Stimulated activated CD8-positive, alpha-beta memory T cell treated with anti-CD3 and anti-CD28 coated beads, Interleukin-12 subunit alpha, Interleukin-12 subunit beta, amount 100 ng/mL, for 1 hour (primary cell): ENCODE measurements at places on chromosomes 6 and 20.
A peak's percentile ranks its signal among the peaks of the same experiment; 100 is the strongest.

GRCh38 chr20:8642247-8642646 is 426.6 kb upstream of the PLCB4 start:
- DNase-seq: no peak

- no peak for DNase-seq
Measured at GRCh38 chr6:91161246-91161645, 574.4 kb upstream of the MAP3K7 start.

DNA sequence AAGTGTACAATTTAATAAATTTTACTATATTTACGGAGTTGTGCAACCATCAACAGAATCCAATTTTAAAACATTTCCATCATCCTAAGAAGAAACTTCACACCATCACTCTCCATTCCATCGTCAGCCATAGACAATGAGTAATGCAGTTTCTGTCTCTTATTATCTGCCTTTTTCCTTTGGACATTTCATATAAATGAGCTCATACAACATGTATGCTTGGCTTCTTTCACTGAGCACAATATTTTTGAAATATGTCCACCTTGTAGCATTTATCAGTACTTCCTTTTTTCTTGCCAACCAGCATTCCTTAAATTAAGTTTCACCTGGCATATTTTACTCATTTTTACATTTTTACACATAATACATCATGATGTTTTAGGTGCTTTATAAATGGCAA is 22.7 kb upstream of the HIVEP1 start:
- DNase-seq: no peak

DNA sequence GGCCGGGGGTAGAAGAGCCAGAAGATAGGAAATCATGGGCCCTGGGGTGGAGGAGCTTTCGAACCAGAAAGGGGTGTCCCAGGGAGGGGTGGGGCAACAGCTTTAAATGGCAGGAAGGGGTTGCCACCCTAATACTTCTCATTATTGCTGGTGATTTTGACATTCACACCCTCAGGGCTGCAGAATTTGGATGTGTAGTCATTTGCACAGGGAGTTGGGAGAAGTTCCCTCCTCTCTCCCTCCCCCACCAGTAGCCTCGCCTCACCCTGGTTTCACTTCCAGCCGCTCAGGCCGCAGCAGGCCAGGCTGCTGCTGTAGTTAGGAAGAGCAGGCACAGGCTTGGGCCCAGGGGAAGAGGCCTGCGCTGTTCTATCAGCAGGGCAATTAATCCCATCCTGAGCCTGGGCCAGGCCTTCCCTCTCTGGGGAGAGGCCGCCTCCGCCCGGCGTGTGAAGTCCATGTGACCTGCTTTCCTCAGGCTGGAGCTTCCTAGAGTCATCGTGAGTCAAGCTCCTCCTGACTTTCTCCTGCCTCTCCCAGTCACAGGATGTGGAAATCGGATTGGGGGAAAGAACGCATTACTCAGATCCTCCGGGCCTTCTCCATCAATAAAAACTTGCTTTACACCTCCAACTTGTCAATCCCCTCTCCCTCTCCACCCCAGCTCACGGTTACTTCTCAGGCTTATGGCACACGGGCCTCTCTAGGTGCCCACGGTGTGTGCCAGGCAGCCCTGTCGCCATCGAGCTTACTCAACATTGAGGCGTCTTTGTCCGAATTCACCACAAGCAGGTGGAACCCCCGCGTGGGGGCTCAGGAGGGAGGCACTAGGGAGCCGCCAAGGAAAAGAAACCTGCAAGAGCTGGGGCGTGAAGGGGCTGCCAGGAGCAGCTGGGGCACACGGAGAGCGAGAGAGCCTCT is 7.8 kb downstream of the ADTRP start:
- no peak for DNase-seq

- no peak for DNase-seq
Measured at GRCh38 chr6:20722455-20722854, 188.2 kb downstream of the CDKAL1 start.

DNA sequence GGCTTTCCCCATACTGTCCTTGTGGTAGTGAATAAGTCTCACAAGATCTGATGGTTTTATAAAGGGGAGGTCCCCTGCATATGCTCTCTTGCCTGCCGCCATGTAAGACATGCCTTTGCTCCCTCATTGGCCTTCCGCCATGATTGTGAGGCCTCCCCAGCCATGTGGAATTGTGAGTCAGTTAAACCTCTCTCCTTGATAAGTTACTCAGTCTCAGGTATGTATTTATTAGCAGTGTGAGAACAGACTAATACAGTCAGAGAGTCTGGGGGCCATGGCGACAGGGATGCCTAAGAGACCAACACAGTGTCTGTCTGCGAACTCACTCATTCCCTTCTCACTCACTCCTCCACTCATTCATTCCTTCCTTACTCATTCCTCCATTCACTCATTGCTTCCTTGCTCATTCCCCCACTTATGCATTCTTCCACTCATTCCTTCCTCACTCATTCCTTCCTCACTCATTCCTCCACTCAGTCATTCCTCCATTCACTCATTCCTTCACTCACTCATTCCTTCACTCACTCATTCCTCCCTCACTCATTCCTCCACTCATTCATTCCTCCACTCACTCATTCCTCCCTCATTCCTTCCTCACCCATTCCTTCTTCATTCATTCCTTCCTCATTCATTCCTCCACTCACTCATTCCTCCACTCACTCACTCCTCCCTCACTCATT is 137.5 kb upstream of the AGPAT4 start:
- DNase-seq: no peak

GRCh38 chr6:37242429-37243052 is 15.0 kb upstream of the TBC1D22B start:
- DNase-seq: no peak

DNA sequence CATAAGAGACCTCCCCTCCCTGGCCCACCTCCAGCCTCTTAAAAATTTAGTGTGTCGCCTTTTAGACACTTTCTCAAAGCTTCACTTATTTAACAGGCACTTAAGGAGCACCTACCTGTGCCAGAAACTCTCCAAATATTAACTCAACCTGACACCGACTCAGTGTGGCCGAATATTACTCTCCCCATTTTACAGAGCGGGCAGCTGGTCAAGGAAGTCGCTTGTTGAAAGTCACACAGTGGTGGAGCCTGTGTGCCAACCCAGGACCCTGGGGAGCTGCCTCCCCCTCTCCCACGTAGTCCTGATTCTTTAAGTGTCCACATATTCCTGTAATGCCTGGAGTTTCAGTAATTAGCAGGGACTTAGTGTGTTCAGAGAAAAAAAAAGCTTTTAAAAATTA is 1.0 kb upstream of the PMEPA1 start:
- DNase-seq: no peak

- no peak for DNase-seq
Measured at GRCh38 chr6:134177236-134177635, 124.8 kb upstream of the SLC2A12 start.

- no peak for DNase-seq
Measured at GRCh38 chr20:22629927-22630326, 45.6 kb upstream of the FOXA2 start.

- peak; percentile 16 for DNase-seq
Measured at GRCh38 chr6:156778454-156779205, 1.5 kb downstream of the ARID1B start.

- DNase-seq: no peak
Measured at GRCh38 chr6:131669891-131670290, 31.3 kb downstream of the OR2A4 start.

DNA sequence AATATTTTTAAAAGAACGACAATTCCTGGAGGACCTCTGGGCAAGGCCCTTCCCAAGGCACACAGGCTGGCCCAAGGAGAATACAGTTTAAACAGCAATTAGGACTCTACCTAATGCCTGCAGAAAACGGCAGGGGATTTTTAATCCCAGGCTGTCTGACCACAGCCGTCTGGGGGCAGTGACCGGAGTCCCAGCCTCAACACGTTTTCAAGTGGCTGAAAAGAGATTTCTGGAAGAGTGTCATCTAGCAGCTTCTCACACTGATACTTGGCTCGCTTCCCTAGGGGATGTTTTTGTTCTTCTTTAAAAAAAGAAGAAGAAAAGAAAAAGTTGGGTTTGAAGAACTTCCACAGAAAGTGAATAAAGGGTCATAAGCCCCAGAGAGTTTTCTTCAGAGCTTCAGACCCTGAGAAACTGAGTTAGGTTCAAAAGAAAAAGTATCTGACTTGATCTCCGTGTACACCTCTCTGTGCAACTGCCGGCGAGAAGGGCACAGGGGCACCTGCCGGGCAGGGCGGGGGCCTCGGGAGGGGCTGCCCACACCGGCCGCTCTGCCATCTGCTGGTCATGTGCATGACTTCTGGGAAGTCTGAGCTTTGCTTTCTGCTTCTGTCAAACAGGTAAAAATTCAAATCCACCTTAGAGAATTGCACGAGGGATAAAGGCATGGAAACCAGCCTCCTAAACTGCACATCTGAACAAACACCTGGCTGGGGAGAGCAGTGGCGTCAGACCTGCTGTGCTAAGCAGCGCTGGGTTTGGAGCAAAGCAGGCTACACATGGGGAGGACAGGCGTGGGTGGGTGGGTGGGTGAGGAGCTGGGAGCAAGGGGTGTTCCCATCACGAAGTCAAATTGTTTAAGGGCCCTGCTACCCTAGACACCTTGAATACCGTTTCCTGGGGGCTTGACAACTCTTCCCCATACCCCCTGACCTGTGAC is 33.0 kb downstream of the RRBP1 start:
- peak; percentile 4 for DNase-seq

GRCh38 chr20:54103067-54103761 is 32.8 kb upstream of the BCAS1 start:
- peak; percentile 61 for DNase-seq

DNA sequence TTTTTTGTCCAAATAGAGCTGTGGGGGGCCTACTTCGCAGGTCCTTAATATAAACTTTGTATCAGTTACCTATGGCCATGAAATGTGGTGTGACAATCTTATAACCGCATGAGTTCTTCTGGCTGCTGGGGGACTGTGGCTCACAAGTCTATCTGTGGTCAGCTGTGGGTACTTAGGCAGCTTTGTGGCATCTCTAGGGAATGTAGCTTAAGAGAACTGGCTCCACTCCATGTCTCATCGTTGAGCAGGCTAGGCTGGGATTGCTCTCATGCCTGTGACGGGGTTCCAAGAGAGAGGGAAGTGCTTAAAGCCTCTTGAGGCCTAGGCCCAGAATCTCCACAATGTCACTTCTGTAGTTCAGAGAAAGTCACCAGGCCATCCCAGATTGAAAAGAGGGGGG is 140.5 kb downstream of the BTBD3 start:
- no peak for DNase-seq

GRCh38 chr6:5592886-5593519 is 331.7 kb downstream of the FARS2 start:
- DNase-seq: no peak
